ENCODE measurements at places on chromosomes 2 and 18.

DNA sequence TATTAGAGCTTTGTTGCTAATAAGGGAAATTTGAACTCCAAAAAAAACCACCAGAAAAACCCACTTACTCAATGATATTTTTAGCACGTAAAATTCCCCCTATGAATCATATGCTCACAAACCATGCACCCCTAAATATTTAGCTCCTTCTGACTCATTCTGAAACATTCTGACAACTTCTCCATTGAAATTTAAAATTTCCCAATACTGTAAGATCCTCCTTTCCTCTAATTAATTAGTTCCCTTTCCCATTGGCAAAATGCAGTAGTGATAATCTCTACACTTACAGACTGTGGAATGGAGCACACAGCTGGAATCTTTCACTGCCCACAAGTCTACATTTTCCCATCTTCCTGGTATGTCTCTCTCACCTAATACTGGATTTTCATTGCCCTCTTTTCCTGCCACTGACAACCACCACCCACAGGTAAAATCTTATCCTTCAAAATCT is 215.8 kb upstream of the ACVR2A start:
- peaks cover 10% of the 10 kb centered on the region for H3K4me1 ChIP-seq
- no peaks in the 10 kb centered on the region for H3K27me3 ChIP-seq
- no peaks in the 10 kb centered on the region for H3K36me3 ChIP-seq
- no peak for DNase-seq
- no peak overlapping the region for H3K27ac ChIP-seq

DNA sequence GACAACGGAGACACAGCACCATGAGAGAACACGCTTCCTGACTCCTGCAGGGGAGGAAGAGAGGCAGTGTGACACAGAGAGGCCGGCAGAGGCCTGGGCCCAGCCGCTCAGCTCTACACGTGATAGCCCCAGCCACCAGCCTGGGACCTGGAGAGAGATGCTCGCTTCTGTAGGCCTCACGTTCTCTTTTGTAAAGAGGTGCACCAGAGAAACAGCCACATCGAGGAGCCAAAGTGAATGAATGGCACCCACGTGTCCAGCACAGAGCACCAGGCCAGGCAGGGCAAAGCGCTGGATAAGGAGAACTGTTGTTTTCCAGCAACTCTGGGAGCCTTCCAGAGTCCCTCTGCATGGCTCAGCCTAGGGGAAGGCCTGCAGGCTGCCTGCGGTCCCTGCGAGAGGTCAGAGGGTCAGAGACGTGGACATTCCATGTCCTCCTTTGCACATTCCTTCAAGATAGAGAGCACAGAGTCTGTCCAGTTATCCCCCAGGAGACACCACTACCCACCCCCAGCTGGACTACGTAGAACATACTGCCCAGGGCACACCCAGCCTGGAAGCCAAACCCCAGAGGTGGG is 14.2 kb downstream of the LIMS2 start:
- peak; percentile 37 for DNase-seq
- peaks cover 55% of the 10 kb centered on the region for H3K4me1 ChIP-seq
- peak overlapping the region; percentile 75 for H3K27ac ChIP-seq
- no peak overlapping the region for H3K4me3 ChIP-seq

DNA sequence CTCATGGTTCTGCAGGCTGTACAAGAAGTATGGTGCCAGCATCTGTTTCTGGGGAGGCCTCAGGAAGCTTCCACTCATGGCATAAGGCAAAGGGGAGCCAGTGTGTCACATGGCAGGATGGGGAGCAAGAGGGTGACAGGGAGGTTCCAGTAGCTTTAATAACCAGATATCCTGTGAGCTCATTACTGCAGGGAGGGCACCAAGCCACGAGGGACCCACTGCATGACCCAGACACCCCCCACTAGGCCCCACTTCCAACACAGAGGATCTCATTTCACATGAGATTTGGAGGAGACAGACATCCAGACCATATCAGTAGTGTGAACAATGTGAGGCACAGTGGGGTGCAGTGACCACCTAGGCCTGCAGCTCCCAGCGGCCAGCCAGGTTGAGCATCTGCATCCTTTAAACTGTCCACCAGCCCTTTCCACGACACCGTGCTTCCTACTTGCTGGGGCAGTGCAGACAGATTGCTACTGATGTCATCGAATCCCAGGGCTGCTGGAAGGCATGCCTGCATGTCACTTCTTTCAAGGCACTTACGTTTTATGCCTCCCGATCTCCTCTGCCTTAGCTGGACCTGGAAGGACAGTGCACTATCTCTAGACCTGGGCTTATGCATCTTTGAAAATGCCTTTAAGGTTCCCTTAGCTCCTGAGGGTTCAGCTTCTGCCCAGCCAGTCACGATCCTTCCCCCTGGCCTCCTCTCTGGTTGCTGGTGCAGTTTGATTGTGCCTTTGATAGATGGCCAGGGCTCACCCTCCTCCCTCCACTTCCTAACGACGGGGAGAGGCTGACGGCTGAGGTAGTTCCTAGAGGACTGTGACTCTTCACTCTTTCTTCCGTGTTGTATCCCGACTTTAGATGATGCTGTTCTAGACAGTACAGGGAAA is 174.3 kb downstream of the FAM210A start:
- no peaks in the 10 kb centered on the region for H3K27me3 ChIP-seq
- no peaks in the 10 kb centered on the region for H3K36me3 ChIP-seq
- DNase-seq = no peak
- peaks cover 11% of the 10 kb centered on the region for H3K4me1 ChIP-seq

- peaks cover 1% of the 10 kb centered on the region for H3K36me3 ChIP-seq
- H3K27ac ChIP-seq = peak overlapping the region; percentile 89
- DNase-seq = no peak
- no peaks in the 10 kb centered on the region for H3K27me3 ChIP-seq
- peaks cover 36% of the 10 kb centered on the region for H3K4me1 ChIP-seq
These were observed 373 bp downstream of the EIPR1 start for GRCh38 chr2:3377279-3377611.

- no peak overlapping the region for H3K27ac ChIP-seq
- no peaks in the 10 kb centered on the region for H3K36me3 ChIP-seq
- H3K4me3 ChIP-seq = no peak overlapping the region
- DNase-seq = no peak
- no peaks in the 10 kb centered on the region for H3K27me3 ChIP-seq
These were observed 142.6 kb upstream of the SPRED2 start for GRCh38 chr2:65574993-65575392.

DNA sequence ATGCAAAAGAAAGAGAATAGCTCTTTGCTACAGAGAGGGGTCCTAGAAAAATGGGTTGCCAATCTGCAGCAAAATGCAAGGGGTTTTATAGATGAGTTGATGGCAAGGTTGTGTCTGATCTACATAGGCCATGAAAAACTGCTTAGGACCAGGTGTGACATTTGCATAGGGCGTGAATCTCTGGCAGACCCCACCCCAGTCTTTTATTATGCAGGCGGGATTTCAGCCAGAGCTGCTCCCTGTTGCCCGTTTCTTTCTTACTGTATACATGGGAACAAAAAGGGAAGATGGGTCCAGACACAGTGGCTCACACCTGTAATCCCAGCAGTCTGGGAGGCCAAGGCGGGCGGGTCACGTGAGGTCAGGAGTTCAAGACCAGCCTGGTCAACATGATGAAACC is 286.4 kb upstream of the LRRTM4 start:
- H3K4me1 ChIP-seq = no peaks in the 10 kb centered on the region
- no peak for DNase-seq
- no peaks in the 10 kb centered on the region for H3K27me3 ChIP-seq
- no peak overlapping the region for H3K4me3 ChIP-seq

DNA sequence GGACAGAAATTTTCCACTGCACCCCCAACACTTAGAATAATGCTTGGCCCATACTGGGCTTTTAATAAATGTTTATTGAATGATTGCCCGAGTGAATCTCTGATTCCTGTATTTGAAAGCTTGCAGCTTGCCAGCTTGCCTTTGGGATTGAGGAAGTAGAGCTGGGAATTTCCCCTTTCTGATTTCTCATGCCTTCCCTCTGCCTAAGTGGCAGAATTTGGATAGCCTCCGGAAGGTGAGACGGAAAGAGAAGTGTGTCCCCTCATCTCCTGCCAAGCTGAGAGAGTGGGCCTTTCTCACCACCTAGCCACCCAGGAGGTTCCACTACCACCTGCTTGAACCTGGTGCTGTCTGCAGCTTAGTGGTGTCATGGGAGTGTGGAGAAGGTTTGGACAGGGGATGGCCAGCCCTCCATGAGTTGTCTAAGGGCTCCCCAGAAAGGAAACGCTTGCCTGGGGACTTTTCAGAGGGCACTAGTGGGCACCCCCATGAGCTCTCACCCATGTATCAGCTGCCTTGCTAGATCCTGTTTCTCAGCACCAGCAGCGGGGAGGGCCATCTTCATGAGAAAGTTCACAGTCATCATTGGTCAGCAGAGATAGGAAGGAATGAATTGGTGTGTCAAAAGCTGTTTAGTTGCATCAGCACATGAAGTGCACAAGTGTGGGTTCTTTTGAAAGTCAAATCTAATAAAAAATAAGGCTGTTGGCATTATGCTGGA is 8.6 kb upstream of the NCOA1 start:
- no peaks in the 10 kb centered on the region for H3K36me3 ChIP-seq
- no peak overlapping the region for H3K27ac ChIP-seq
- no peak for DNase-seq
- H3K27me3 ChIP-seq = no peaks in the 10 kb centered on the region

DNA sequence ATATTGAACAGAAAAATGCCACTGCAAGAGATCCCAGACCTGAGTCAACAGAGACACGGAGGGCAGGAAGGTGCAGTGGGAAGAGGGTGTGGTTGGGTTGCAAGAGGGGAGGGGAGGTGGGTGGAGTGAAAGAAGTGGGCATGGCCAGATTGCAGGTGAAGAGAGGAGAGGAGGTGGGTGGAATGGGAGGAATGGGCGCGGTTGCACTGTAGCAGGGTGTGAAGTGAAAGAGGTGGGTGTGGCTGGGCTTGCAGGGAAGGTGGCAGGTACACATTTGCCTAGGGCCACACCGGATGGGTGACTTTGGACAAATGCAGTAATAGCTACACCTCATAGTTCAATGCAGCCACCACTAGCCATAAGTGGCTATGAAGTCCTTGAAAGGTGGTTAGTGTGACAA is 71.1 kb downstream of the DOCK10 start:
- peaks cover 9% of the 10 kb centered on the region for H3K4me1 ChIP-seq
- H3K4me3 ChIP-seq = no peak overlapping the region
- H3K27ac ChIP-seq = no peak overlapping the region
- no peaks in the 10 kb centered on the region for H3K36me3 ChIP-seq

DNA sequence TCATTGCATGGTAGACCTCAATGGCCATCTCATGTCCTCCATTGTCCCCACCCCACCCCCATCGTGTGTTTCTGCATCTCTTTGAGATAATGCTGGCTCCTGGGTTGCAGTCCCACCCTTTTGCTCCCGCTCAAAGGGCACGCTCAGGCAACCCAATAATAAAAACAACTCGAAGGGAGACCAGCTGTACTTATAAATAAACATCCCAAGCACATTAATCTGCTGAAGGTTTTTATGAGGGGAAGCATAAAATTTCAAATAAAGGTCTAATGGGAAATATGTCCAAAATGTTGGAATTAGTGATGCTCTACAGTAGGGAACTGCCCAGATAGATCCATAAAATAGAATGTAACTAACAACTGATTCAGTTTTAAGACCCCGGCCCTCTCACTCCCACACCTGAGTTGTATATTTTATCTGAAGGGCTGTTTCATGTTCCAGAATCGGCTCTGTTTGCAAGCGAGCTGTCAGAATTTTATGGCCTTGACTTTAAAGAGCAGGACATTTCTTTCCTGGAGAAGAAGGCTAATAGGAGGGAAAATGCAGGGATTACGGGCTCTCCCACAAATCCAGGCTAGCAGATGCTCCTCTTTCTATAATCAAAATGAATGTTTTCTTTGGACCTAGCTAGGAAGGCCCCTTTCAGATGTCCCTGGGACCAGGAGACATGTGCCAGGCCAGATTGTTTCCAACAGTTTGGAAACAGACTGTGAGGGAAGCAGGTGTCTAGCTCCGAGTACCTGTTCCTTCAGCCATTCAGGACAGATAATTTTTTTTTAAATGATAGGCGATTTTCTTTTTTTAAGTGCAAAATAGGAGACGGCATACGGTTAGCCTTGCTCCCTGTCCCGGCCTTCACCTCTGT is 103.7 kb downstream of the APOB start:
- H3K27me3 ChIP-seq = peaks cover 9% of the 10 kb centered on the region
- no peak overlapping the region for H3K27ac ChIP-seq
- H3K4me3 ChIP-seq = no peak overlapping the region
- no peak for DNase-seq
- H3K36me3 ChIP-seq = no peaks in the 10 kb centered on the region

GRCh38 chr2:12455661-12456060 is 261.1 kb upstream of the TRIB2 start:
- peaks cover 17% of the 10 kb centered on the region for H3K4me1 ChIP-seq
- no peaks in the 10 kb centered on the region for H3K36me3 ChIP-seq
- H3K27ac ChIP-seq = no peak overlapping the region
- no peaks in the 10 kb centered on the region for H3K27me3 ChIP-seq
- DNase-seq = no peak

DNA sequence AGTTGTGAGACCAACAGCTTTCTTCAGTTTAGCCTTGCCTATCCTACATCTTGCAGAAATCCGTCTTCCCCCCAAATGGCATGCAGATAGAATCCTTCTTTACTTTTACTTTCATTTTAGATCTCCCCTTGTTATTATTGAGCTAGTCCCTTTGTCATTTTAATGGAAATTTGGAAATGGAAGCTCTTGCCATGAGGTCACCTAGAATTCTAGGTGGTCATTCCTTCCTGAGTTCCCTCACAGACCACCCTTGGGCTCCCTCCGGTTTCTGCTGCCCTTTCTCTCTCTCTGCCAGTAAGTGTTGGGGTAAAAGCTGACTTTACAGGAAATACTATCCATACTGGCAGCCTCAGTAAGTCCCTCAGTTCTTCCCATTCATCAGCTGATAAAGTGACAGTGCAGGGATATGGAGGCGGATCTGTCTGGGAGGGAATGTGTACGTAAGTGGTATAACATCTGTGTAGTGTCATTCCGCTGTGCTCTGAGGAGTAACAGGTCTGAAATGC is 30.2 kb downstream of the ARHGAP25 start:
- no peaks in the 10 kb centered on the region for H3K27me3 ChIP-seq
- DNase-seq = no peak
- H3K27ac ChIP-seq = no peak overlapping the region
- H3K4me3 ChIP-seq = no peak overlapping the region
- H3K36me3 ChIP-seq = no peaks in the 10 kb centered on the region
